Left hindlimb (tissue), 1 donor: ENCODE measurements at places on chromosomes 7 and 10.

DNA sequence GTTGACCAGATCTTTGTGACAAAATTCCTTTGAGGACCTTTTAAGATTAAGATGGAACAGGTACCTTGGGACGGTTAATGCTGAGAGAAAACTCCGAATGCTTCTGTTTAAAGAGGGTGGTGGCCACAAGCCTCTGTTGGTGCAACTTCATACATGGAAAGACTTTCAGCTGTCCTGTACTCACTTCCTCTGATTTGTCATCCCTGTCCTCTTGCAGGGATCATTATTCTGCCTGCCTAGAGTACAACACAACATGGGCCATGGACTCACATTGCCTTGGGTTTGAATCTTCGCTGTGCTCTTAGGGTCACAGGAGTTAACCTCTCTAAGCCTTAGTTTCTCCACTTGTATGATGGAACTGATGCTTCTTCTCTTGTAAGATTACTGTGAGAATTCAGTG is 75.1 kb downstream of the ENTPD1 start:
- no peak for DNase-seq

- peak; percentile 69 for DNase-seq
Observed at GRCh38 chr7:130297628-130298543, 4.9 kb downstream of the CPA4 start.

DNA sequence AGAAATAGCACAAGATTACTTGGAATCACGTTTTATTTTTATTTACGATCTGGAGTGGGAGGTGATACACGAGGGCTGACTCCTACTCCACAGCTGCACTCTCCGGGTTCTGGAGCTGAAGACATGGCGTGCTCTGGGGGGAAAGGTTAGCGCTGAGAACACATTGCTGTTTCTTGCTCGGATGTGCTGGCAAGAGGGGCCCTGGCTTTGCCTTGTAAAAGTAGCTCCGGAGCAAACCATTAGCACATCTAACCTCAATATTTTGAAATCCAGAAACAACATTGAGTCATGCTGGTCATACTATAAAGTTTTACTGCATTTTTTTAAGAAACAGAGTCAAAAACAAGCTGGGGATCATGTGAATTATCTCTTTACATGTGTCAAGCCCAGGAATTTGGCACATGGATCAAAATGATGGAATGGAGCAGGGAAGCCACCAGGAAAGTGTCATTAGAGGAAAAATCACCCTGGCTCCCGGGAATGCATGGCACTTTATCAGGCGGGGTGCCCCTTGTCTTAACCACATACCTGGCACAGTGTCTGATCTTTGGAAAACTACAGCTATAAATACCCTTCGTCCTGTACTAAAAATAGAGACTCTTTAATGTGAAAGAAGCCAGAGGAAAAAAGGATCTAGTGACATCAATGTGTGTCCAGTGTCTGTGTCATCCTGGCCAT is 31.6 kb upstream of the LYZL1 start:
- peak; percentile 71 for DNase-seq

GRCh38 chr10:47370878-47371277 is 13.2 kb downstream of the ZNF488 start:
- DNase-seq = no peak

- peak; percentile 31 for DNase-seq
Observed at GRCh38 chr7:159022238-159022993, 122.3 kb downstream of the VIPR2 start.

DNA sequence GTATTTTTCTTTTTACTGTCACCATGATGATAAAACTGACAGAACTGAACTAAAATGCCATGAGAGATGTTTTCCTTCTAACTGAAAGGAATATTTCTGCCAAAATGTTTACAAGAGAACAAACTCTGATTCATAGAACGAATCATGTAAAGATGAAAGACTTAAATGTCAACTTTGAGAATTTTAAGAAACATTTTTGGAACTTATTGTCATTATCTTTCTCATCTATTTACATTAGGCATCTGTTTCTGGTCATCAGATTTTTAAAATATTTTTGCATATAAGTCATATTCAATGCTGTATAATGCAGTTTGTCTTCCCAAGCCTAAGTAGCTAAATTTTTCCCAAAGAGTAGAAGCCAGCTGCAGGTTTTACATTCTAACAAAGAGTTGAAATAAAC is 358.5 kb downstream of the TFEC start:
- no peak for DNase-seq

- no peak for DNase-seq
Observed at GRCh38 chr10:104437226-104437625, 83.6 kb downstream of the CFAP58 start.

GRCh38 chr10:89215511-89215910 is 8.4 kb upstream of the CH25H start:
- no peak for DNase-seq

- no peak for DNase-seq
Observed at GRCh38 chr7:83153419-83153818, 9.3 kb downstream of the PCLO start.

- DNase-seq = no peak
Observed at GRCh38 chr7:20327055-20327454, 3.6 kb upstream of the ITGB8 start.

GRCh38 chr10:104262055-104262454 is 6.9 kb upstream of the GSTO2 start:
- no peak for DNase-seq

GRCh38 chr7:110105307-110105706 is 985.6 kb upstream of the LRRN3 start:
- no peak for DNase-seq

- DNase-seq = no peak
Observed at GRCh38 chr7:64874114-64874513, 29.0 kb upstream of the ZNF273 start.

DNA sequence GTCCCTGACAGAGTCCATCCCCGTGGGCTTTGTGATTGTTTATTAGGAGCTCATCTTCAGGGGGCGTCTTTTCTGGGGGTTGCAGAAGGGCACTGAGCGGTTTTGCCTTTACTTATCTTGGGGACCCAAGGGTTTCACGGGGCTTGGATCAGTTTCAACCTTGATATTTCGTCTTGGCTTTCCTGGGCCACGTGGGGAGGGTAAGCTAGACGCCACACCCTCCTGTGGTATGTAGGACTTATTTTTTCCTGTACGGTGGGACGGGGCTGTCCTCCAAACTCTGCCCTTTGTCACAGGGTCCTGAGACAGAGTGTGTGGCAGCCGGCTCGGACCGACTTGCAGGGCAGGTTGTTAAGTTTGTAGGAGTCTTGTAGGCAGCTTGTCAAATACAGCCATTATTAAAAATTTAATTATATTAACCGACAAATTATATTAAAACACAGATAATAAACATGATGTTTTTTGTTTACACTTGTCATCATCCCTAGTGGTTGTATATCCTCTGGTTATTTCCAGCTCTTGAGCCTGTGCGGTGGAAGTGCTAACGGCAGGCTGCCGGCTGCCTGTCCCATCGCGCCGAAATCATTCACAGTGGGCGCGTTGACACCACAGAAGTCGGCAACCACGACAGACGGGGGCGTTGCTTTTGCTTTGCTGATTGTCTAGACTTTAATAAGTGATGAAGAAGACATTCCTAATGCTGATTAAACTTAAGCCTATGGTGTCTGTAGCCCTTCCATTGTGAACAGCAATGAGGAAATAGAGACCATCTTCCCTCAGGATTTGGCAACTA is 193.2 kb downstream of the DNAJB6 start:
- DNase-seq = no peak

DNA sequence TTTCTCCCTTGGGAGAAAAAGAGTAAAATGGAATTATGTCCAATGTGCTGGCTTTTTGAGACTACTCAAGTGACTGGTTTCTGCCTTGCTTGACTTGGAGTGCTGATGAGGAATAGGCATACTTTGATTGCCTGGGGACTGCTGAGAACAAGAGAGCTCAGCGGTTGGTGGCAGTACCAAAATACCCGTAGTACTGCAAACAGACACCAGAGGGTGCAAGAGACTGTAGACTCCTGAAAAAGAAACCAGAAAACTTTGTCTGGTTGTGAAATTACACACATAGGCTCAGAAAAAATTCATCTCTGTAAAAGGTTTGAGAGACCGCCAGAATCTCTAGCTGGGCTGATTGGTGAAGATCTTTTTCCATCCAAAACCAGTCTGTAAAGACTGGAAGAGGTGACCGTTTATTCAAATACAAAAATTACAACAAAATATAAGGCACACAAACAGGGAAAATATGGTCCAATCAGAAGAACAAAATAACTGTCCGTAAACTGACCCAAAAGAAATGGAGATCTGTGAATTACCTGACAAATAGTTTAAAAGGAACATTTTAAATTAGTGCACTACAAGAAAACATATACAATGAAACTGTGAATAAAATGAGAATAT is 18.5 kb downstream of the BICC1 start:
- no peak for DNase-seq

DNA sequence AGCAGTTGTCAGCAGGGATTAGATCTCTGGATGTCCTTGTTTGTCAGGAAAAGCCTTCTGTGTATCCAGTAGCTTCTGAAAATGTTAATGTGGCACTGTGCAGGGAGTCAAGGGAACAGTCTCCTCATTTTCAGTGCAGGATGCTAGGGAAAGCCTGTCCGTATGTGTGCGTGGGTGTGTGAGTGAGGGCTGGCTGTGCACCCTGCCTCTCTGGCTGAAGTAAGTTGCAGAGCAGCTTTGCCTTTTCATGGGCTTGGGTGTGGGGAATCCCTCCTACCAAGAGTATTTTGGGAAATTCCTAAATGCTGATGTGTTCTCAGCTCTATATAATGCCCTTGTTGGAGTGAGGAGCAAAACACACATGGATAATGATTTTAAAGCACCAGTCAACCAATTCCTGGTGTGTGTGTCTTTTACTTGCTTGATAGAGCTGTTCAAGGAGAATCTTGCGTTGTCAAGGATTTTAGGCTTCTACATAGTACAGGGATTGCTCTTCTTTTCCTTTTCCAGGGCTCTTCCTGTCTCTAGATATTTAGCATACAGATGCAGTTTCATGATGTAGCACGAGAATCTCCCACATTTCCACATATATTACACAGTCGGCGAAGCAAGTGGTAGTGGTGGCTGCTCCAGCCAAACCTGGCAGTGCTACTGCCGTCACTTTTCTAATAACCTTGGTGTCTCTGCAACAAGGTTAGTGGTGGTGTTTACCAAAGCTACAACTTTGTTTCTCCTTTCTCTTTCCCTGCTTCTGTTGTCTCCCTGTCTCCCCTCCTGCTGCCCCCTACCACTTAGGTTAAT is 92.8 kb downstream of the MCU start:
- DNase-seq = peak; percentile 83

GRCh38 chr7:155637155-155637554 is 7.3 kb upstream of the RBM33 start:
- no peak for DNase-seq

GRCh38 chr10:30662814-30663213 is 33.3 kb upstream of the LYZL2 start:
- no peak for DNase-seq

- peak; percentile 26 for DNase-seq
Observed at GRCh38 chr7:2037301-2037807, 195.4 kb downstream of the MAD1L1 start.

DNA sequence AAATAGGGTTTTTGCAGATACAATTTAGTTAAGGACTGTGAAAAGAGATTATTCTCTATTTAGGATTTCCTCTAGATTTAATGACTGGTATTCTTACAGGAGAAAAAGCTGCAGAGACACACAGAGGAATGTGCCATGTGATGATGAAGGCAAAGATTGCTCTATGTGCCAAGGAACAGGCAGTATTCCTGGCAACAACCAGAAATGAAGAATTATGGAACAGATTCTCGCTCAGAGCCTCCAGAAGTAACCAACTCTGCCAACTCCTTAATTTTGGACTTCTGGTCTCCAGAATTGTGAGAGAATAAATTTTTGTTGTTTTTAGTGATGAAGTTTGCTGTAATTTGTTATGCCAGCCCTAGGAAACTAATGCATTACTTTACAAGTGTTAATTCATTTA is 307.6 kb upstream of the SEMA3A start:
- no peak for DNase-seq

DNA sequence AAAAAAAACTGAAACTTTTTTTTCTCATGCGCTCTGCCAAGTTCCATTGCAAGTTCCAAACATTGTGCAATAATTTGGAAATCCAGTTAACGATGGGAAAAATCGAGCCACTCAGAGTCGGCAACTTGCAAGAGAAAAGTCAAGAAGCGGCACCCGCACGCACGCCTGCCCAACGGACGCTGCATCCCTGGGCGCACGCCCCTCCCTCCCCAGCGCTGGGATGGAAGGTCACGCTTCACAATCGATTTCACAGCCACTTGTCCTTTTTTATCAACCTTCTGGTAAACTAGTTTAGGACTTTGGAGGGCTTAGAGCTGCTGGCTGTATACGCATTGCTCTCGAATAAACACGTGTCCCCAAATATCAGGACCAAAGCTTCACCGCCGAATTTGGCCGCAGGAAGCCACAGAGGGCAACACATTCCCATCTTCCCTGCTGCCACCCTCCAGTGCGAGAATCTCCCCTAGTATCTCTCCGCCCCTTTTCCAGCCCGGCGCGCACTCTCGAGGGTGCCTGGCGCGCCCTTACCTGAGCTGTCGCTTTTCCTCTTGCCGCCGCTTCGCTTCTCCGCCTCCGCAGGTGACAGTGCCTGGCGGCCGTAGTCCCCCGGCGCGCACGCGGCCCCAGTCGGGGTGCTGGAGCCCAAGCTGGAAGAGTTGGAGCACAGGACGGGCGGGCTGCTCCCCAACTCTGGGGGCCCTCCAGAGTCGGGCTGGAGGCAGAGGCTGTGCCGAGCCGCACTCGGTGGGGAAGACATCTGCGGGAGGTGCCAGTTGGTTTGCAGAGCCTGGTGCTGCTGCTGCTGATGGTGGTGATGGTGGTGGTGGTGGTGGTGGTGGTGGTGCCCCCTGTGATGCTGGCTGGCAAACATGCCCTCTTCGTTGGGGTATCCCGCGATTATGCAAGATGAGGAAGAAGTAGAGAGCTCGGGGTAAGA is 857 bp downstream of the MEOX2 start:
- DNase-seq = peak; percentile 71
